ENCODE measurements at places on chromosomes 3 and 15. TPM values are rescaled to one million over a fixed set of nuclear protein-coding genes. Genes with fewer than 3 reads are reported as not detected.

- no peaks in the 10 kb centered on the region for H3K27me3 ChIP-seq
- H3K4me1 ChIP-seq = no peaks in the 10 kb centered on the region
- H3K36me3 ChIP-seq = no peaks in the 10 kb centered on the region
- H3K4me3 ChIP-seq = no peak overlapping the region
- DNase-seq = no peak
Observed at GRCh38 chr3:31490502-31490901, 42.2 kb upstream of the STT3B start.

GRCh38 chr3:55009372-55009771, 81.5 kb upstream of the LRTM1 start:
- no peaks in the 10 kb centered on the region for H3K36me3 ChIP-seq
- no peaks in the 10 kb centered on the region for H3K27me3 ChIP-seq
- peaks cover 5% of the 10 kb centered on the region for H3K4me1 ChIP-seq
- H3K27ac ChIP-seq = no peak overlapping the region
- no peak overlapping the region for H3K4me3 ChIP-seq

- no peak overlapping the region for H3K4me3 ChIP-seq
- H3K27me3 ChIP-seq = peaks cover 2% of the 10 kb centered on the region
- H3K36me3 ChIP-seq = no peaks in the 10 kb centered on the region
- no peak overlapping the region for H3K27ac ChIP-seq
- H3K4me1 ChIP-seq = peaks cover 3% of the 10 kb centered on the region
Observed at GRCh38 chr3:56917361-56918110, 115.8 kb upstream of the ARHGEF3 start.

DNA sequence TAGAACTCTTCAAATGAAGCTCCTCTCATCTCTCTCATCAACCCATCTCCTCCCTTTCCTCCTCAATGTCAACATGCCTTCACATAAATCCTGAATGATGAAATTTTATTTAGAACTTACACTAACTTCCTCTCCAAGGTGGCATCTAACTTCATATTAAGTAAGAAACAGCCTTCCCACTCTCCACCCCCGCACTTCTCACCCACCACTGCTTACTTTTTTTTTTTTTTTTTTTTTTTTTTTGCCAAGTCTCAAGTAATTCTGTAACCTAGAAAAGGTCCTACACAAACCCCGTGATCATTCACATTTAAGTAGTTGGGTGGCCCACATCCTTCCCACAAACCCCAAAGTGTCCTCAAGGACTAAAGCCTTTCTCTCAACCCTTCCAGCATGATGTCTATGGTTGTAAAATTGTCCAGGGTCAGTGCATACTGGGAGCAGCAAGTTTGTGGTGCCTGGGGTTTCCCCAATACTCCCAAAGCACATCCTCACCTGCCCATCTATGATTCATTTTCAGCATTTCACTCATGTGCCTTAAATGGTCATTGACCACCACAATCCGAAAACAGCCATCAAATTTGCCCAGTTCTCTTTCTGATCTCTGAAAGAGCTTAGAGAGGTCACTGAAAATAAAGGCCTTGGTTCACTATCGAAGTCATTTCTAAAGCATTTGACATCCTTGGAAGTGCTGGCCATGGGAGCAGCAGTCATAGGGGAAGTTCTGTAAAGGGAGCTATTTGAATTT, 47.2 kb downstream of the CD86 start:
- H3K4me3 ChIP-seq = no peak overlapping the region
- no peak for DNase-seq
- H3K4me1 ChIP-seq = no peaks in the 10 kb centered on the region
- H3K27me3 ChIP-seq = no peaks in the 10 kb centered on the region

Gene DPPA2
- total RNA-seq = 0.48 TPM
